Cortex of kidney (tissue), 1 donor: ENCODE measurements at places on chromosomes 3 and 15.

DNA sequence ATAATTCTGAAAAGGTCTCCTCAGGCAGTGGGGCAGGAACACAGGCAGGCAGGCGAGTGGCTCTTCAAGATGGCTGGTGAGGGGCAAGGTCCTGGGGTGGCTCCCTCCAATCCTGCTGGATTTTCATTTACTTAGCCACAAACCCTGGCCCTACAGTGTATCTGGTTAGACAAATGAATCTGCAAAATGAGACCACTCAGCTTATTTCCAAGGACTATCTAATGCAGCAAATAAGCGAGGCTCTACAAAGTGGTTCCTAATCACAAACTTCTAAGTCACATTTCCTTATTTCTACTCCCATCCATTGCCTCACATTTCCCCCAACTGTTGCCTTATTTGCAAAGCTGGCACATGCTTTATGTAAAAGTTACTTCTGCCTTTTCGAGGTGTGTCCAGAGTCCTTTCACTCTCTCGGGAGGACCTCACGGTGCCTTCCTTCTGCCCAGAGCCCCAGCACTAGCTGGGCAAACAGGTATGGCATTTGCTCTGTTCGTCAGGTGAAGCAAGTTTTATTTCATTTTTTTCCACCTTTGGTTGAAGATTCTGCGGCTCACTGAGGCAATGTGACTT is 40.5 kb downstream of the CCDC12 start:
- DNase-seq, result no peak

- DNase-seq, result no peak
Observed at GRCh38 chr3:152323834-152324233, 55.1 kb downstream of the MBNL1 start.

- no peak for DNase-seq
Observed at GRCh38 chr3:50322386-50323091, at the start of gene HYAL2. Gene HYAL2 (minus strand): TSS chr3:50322745. CDS start chr3:50320489, 2,256 bp downstream.

DNA sequence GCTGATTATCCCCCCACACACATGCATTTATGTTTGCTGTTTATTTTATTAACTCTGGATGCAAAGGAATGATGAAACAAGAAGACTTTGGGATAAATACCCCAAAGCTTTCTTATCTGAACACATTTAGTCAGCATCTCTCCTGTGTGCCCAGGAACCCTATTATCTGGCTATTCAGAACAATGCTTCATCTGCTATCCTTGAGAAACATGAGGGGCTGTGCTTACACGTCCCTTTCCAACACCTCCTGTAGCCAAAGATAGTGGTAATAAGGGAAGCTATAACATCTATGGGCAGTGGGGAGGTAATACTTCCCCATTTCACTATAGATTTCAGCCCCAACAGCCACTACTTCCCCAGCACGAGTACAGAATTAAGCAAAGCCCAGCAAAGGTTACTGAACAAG is 94.7 kb downstream of the SSR3 start:
- DNase-seq, result no peak

GRCh38 chr3:115693868-115694267 is 70.6 kb downstream of the GAP43 start:
- DNase-seq, result no peak

DNA sequence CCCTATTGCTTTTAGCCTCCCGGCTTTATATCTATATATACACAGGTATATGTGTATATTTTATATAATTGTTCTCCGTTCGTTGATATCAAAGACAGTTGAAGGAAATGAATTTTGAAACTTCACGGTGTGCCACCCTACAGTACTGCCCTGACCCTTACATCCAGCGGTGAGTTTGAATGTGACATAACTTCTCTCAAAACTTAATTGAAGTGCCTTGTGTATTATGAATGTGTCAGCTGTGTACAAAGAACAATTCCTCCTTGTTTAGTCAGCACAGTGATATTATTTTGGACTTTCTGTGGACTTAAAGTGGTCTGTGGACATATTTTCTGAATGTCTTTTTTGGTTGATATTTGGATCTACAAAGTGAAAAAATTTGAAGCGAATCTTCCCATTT is 220 bp downstream of the TP63 start:
- no peak for DNase-seq

DNA sequence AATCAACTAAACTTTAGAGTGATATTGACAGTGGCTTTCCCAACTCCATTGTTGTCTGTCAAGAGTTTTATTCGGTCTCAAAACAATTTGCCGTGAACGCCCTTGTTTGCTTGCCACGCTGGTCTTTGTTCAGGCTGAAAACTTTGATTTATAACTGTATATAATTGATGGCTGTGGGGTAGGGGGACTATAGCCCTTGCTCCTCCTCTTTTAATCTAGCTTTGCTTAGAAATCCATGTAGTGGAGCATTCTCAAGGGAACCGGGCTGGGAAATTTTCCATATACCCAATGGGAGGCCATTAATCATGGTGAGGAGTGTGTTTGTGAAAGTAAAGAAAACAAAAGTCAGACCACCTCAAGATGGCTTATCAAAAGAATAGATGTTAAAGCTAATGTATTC is 339.8 kb upstream of the RARB start:
- DNase-seq, result no peak

DNA sequence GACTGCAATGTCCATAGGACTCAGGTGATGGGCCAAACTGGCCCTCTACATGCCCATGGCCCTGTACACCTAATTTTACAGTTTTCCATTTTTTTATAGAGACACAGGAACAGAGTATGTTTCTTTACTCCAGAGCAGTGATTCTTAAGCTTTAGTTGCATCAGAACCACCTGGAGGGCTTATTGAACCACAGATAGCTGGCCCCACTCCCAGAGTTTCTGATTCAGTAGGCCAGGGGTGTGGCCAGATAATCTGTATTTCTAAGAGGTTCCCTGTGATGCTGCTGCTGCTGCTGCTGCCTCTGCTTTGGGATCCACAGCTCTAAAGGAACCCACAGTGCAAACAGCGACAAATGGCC is 5.1 kb downstream of the RBP1 start:
- DNase-seq, result no peak

DNA sequence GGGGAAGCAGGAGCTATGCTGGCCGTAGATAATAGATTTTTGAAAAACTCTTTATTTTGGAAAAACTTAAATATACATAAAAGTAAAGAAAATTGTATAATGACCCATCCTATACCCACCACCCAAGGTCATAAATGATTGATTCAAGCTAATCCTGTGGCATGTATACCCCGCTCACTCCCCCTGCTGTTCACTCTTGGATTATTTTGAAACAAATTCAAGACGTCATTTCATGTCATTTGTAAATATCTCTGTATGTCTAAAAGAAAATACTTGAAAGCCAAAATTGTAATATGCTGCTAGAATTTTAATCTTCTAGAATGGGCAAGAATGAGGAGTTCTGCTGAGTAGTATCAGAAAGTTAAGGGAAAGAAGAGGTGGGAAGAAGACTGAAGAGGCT is 241.7 kb downstream of the FEZF2 start:
- no peak for DNase-seq

- no peak for DNase-seq
Observed at GRCh38 chr3:109440353-109440752, 103.0 kb upstream of the DPPA4 start.

GRCh38 chr3:12953201-12953995 is 112.0 kb upstream of the RPL32 start:
- DNase-seq, result no peak

DNA sequence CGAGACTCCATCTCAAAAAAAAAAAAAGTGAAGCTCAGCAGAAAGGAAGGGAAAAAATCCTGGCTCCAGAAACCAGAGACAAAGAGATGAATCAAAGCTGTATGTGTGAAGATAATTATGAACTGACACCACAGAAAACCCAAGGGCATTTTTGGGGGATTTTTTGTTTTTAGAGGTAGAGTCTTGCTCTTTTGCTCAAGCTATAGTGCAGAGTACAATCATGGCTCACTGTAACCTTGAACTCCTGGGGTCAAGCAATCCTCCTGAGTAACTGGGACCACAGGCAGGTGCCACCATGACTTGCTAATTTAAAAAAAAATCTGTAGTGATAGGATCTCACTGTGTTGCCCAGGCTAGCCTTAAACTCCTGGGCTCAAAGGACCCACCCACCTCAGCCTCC is 22.8 kb downstream of the HCLS1 start:
- DNase-seq, result no peak

DNA sequence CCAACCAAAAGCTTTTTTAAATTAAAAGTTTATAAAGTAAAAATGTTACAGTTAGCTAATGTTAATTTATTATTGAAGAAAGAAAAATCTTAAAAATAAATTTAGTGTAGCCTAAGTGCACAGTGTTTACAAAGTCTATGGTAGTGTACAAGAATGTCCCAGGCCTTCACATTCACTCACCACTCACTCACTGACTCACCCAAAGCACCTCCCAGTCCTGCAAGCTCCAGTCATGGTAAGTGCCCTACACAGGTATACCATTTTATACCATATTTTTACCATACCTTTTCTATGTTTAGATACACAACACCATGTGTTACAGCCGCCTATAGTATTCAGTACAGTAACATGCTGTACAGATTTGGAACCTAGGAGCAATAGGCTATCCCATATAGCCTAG is 29.1 kb downstream of the SSR3 start:
- DNase-seq, result no peak
